AML-193 (cell line): ENCODE measurements at places on chromosomes 1 and 21.

GRCh38 chr21:35737899-35738346 lies 322.4 kb downstream of the SETD4 start:
- DNase-seq, result no peak

GRCh38 chr1:5272325-5272724 lies 617.9 kb downstream of the AJAP1 start:
- no peak for DNase-seq

DNA sequence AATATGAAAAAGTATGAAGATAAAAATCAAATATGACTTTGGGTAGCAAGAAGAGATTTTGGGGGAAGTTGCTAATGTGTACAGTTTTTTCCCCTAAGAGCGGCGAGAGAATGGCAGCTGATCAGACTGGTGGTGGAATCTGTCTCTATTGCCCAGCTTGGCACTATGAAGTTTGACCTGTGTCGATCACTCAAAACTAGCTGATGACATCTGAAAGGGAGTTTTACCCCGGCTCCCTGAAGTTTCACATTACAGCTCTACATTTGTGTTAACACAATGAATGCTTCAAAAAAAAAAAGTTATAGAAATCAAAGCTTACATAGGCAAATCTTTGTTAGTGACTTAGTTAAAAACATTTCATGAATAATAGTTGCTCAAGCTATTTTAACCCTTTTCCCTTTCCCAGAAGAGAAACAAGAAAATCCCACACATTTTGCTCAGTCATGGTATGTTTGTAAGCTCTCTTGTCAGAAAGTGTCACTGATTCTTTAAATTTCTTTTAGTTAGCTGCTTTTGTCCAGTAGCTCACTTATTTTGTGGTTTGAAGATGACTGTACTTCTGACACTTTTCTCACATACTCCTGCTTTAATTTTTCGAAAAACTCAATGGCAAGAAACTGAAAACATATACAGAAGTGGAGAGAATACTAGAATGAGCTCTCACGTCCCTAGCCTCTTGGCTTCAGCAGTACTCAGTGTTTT lies 41.3 kb downstream of the DYRK1A start:
- no peak for DNase-seq

GRCh38 chr1:89942825-89943658 lies 51.9 kb upstream of the ZNF326 start:
- peak; percentile 36 for DNase-seq

DNA sequence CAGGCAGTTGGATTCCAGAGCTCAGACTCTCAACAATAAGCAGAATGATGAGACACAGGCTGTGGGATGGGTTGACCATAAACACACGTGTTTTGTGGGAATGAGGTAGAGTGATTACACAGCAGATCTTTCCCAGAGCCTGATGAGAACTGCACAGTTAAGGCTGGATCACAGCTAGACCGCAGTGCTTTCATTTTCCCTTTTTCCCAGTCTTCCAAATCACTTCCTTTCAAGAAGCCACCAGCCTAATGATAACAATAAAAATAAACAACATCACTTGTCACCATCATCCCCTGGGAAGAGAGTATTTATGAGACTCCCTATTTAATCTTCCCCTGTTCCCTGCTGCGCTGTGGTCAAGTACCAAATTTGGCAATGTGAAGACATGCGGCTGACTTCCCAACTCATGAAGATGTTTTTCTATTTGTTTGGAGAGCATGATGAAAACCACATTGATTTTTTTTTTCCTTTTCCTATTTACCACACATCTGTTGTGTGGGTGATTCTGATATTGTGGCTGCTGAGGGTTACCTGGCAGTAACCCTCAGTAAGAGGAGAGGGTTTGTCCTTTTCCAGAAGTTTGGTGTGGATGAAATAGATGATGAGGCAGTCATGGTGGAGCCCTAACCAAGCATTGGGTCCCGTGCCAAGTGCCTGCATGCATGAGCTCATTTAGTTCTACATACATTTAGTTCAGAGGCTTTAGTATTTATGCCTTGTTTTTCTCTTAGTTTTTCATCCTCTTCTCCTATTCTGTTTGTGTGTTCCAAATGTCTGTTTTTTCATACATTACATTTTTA lies 248.9 kb upstream of the HOOK1 start:
- no peak for DNase-seq

GRCh38 chr1:67465375-67465774 lies 35.2 kb upstream of the SERBP1 start:
- no peak for DNase-seq

GRCh38 chr1:108600504-108600903 lies 40.6 kb downstream of the EEIG2 start:
- no peak for DNase-seq

GRCh38 chr1:210584439-210585113 lies 255.9 kb downstream of the HHAT start:
- peak; percentile 51 for DNase-seq

DNA sequence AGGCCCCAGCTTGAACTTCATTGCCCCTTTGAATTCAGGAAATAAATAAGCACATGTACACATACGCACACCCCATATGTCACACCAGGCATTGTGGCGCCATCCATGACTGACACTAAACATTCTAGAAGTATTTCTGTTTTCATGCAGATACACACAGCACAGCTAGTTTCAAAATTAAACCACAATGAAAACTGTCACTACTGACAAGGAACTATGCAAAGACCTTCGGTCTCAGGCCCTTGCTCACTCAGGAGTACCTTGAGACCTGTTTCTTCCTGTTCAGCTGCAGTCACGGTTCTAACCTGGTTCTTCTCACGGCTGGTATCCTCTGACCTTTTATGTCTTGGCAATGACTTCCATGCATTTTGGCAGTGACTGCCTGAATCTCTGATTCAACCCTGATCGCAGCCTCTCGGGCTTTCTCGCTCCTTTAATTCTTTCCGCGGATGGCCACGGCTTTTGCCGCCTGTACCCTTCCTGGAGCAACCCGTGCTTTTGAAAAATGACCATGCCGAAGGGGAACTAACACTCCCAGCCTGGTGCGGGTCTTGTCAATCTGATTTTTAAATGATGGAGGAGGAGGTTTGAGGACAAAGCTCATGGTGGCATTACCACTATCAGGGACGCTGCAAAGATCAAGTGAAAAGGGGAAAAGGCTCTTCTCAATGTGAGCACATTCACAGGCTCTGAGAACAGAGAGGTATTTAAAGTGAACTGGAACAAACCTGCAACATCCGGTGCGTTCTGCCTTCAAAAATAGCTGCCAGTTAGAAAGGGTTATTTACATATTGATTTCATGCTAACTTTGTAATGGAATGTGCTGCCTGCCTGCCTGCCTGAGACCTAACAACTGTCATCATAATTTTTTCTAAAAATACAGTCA lies 384.6 kb downstream of the RRAGC start:
- DNase-seq, result no peak

- no peak for DNase-seq
Measured at GRCh38 chr21:21952566-21952965, 954.4 kb downstream of the NCAM2 start.

- peak; percentile 40 for DNase-seq
Measured at GRCh38 chr1:41240781-41241353, 1.2 kb downstream of the SCMH1 start.

DNA sequence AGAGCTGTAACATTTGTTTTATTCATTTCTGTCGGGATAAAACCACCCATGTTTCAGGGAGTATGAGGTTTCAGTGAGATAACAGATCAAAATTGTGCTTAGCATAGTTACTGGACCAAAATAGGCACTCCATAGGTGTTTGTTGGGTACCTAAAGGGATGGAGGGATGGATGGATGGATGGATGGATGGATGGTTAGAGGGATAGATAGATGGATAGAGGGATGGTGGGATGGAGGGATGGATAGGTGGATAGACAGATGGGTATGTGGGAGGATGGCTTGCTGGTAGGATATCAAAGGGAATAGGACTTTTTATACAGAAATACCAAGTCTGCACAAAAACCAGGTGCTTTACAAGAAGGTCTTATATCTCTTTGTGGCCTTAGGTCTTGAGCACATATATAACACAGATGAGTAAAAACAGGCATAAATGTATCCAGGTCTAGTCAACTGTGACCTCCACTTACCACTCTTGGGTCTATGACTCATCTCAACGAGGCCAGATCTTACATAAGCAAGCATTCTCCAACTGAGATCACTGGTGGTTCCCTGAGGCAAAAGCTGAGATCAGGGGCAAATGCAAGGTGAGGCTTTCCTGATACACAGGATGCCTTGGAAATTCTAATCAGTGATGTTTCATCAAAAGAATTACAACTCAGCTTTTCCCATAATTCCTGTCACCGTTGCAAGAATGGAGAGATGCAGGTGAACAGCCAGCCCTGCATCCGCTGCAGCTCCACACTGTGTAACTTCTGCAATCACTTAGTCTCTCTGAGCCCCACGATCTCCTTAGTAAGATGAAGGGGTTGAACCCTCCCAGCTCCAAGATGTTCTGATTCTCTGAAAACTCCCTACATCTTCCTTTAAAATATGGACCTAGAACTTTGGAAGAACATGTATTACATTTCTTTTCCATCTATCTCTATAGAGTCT lies 32.0 kb downstream of the PTAFR start:
- DNase-seq, result peak; percentile 64

DNA sequence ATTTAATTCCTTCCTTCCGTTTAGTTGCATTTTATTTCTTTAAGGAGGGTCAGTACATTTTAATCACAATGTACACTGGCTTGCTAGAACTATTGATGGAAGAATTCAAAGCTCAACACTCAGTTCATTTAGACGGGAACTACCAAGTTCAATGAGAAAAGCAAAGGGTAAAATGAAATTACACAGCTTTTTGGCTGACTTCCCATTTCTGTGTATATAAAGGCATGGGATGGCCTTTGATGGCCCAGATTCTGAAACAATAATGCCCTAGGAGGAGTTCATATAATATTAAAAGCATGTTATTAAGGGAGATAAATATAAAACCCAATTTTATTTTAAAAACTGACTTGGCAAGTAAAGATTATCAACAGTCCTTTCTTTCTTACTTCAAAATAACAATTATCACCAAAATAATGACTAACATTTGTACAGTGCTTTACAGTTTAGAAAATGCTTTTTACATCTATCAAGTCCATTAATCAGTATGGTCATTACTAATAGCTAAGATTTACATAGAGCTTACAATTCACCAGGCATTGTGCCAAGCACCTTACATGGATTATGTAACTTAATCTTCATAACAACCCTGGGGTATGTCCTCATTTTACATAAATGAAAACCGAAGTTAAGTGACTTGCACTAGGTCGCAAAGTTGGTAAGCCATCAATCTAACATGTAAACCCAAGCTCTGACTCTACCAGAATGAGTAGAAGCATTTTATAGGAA lies 402.4 kb downstream of the OMA1 start:
- DNase-seq, result no peak

GRCh38 chr1:182485861-182486260 lies 35.9 kb downstream of the RGSL1 start:
- DNase-seq, result no peak

DNA sequence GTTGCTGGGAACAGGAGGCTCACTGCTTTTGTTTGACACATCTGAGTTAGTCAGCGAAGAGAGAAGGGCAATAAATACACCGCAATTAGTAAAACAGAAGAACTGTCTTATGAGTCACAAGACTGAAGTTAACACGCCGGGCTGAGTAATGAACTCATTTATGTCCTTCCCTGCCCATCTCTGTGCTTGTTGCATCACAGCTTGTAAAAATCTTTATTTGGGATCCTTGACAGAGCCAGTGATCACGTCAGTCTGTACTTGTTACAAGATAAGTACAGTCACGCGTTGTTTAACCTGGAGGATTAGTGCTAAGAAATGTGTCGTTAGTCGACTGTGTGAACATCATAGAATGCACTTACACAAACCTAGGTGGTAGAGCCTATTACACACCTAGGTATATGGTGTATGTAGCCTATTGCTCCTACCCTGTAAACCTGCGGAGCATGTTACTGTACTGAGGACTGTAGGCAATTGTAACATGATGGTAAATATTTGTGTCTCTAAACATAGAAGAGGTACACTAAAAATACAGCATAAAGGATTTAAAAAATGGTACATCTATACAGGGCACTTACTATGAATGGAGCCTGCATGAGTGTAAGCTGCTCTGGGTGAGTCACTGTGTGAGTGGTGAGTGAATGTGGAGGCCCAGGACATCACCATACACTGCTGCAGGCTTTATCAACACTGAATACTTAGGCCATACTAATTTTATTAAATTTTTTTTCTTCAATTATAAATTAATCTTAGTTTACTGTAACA lies 272.2 kb downstream of the TNR start:
- no peak for DNase-seq

- peak; percentile 83 for DNase-seq
Measured at GRCh38 chr1:52239708-52240001, 97.8 kb downstream of the ZFYVE9 start.

DNA sequence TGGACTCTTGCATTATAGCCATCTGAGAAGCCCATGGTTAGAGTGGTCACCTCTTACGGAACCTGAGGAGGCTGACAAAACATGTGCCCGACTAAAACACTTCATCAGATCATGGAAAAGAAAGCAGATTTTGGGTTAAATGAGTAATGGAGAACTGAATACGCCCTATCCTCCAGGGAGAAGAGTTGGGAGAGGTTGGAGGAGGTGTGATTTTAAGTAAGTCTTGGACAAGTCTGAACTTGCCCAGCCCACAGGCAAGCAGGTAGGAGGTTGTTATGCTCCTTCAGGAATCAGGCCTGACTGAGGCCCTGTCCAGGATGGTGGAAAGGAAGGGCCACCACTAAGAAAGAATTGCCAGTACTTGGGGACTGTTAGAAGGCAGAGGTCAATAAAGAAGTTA lies 255.8 kb downstream of the TGFB2 start:
- DNase-seq, result no peak

- DNase-seq, result no peak
Measured at GRCh38 chr1:59137276-59137615, 159.6 kb upstream of the FGGY start.

GRCh38 chr1:203278885-203279406 lies 26.4 kb upstream of the BTG2 start:
- DNase-seq, result no peak

DNA sequence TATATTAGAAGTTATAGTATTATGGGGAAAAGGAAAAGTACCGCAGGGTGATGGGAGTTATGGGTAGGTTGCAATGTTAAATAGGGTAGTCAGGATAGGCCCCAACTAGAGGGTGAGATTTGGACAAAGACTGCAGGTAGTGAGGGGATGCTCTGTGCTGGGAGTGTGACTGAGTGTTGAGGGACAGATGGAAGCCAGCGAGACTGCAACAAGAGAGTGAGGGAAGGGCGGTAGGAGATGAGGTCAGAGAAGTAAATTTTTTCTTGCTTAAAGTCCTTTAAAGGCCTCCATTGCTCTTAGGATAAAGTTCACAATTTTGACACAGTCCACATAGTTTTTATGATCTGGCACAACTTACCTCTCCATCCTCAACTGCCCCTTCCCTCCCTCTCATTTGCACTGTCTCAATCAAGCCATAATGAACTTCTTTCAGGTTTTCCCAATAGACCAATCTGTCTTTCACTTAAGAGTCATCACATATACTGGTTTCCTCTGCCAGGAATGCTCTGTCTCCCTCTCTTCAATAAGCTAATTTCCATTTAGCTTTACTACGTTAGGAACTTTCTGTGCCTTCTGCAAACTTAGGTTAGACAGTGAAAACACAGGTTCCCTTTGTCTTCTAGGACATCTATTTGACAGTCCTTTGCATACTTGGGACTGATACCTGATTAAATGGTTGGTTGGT lies 237.7 kb upstream of the CACYBP start:
- DNase-seq, result no peak
